ENCODE measurements at places on chromosomes 4 and X. TPM values are rescaled to one million over a fixed set of nuclear protein-coding genes. Genes with fewer than 3 reads are reported as not detected.

DNA sequence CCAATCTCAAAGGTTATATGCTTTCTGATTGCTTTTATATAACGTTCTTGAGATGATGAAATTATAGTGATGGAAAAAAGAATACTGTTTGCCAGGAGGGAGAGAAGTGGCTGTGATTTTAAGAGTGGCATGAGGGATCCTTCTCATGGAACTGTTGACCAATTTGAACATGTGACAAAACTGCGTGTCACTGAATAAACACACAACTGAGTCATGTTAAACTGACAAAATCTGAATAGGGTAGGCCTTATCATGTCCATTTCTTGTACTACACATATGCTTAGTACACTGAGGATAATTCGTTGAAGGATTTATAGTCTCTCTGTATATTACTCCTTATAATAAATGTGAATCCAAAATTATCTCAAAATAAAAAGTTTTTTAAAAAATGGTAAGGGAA, 22.2 kb upstream of the HSPA4L start:
- no peak overlapping the region for H3K4me3 ChIP-seq
- no peaks in the 10 kb centered on the region for H3K4me1 ChIP-seq
- DNase-seq, result no peak
- H3K27ac ChIP-seq, result no peak overlapping the region
- no peaks in the 10 kb centered on the region for H3K27me3 ChIP-seq

Gene MMRN1
- total RNA-seq, result 0.17 TPM

GRCh38 chr4:72702948-72703347, 133.9 kb upstream of the ADAMTS3 start:
- no peaks in the 10 kb centered on the region for H3K4me1 ChIP-seq
- no peaks in the 10 kb centered on the region for H3K36me3 ChIP-seq
- no peak overlapping the region for H3K27ac ChIP-seq
- no peak overlapping the region for H3K4me3 ChIP-seq
- no peaks in the 10 kb centered on the region for H3K27me3 ChIP-seq
- no peak for DNase-seq

Gene HTR2C
- not detected for total RNA-seq

Gene HERC5
- total RNA-seq, result 23.0 TPM

Gene RTL3
- 1.7 TPM for total RNA-seq

DNA sequence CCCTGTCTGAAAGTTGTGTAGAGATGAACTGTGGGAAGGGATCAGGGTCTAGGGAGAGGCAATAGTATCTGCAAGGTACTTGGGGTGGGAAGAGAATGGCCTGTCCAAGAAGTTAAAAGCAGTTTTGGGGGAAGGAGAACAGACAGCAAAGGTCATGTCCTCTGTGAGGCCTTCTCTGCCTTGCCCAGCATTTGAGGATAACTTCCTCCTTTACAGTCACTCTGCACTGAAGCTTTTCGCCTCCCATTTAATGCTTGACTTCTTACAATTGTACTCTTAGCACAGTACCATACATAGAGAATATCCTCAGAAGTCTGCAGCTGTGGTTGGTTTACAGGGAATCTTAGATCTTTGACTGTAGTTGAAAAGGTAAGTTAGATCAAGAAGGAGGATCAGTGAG, 121.8 kb upstream of the AP1S2 start:
- no peak overlapping the region for H3K27ac ChIP-seq
- no peaks in the 10 kb centered on the region for H3K4me1 ChIP-seq
- H3K36me3 ChIP-seq, result no peaks in the 10 kb centered on the region
- DNase-seq, result no peak
- H3K4me3 ChIP-seq, result no peak overlapping the region

Data from astrocyte (in vitro differentiated cells and primary cell).